SK-MEL-5 (cell line): ENCODE measurements at places on chromosomes 3 and 15.

- no peak for DNase-seq
These were observed 1.1 kb upstream of the SCAMP5 start for GRCh38 chr15:74994236-74994635.

DNA sequence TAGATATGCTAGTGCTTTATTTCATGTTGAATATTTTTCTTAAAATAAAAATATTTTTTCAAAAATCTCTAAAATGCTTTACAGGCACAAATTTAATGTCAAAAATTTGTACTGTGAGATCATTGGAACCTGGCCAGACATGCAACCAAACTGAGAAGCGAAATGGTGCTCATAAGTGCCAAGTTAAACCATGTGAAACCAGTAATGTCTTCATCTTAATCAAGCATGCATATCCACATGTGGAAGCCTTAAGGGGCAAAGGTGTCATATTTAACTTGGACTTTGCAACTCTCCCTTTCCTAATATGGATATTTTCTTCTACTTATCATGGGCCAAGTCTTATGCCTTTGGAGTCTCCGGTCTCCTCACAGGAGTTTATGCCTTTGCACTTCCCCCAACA, 208.9 kb upstream of the COL8A1 start:
- DNase-seq, result no peak

DNA sequence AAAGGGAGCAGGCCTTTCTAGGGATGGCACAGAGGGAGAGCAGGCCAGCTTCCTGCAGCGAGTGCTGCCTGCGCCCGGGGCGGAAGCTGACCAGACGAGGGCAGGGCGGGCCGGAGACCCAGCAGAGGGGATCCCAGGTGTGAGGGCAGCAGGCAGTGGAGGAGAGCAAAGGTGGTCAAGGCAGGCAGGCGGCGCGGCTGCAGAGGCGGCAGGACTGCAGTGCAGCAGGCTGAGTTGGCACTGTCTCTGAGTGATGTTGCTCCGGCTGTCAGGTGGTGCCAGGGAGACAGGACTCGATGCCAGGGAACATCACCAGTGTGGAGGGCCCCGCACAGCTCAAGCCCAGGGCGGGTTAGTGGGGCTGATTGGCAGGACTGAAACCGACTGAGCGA, 22.3 kb upstream of the PLXNA1 start:
- DNase-seq, result no peak

DNA sequence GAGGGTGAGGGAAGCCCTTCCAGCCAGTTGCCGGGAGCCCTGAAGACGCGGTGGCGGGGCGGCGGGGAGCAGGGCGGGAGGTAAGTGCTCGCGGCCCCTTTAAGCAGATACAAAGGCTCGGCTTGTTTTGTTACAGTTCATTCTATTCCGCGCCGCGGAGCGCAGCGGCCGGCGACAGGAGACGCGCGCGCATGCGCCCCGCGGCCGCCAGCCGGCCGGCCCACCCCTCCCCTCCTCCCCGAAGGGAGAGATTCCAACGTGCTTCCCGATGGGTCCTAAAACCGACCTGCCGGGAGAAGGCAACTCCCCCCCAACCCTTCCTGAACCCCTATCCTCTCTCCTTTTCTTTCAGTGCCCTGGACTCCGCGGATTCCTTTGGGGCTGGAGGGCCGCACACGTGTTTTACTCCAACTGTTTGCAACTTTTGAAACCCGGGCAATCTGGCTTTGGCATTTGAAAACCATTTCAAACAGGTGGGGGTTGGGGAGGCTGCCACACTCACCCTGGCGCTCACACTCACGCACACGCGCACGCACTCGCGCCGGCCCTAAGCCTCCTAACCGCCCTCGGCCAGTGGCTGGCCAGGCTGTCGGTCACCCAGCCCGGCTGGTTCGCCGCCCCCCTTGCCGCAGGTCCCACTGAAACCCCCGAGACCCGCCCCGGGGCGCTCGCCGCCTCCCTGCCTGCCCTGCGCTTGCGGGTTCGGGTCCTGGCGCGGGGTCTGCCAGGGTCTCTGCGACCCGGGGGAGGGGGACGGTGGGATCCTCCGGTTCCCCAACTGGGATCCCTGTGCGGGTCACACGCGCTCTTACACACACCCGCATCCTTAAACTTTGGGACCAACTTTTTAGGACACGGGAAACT, at the start of gene MAGI1:
Gene MAGI1, minus strand, starts transcription at position 193 of the 864 bp plus-strand sequence. CDS start 610 bp downstream, outside the sequence.
- peak; percentile 89 for DNase-seq

DNA sequence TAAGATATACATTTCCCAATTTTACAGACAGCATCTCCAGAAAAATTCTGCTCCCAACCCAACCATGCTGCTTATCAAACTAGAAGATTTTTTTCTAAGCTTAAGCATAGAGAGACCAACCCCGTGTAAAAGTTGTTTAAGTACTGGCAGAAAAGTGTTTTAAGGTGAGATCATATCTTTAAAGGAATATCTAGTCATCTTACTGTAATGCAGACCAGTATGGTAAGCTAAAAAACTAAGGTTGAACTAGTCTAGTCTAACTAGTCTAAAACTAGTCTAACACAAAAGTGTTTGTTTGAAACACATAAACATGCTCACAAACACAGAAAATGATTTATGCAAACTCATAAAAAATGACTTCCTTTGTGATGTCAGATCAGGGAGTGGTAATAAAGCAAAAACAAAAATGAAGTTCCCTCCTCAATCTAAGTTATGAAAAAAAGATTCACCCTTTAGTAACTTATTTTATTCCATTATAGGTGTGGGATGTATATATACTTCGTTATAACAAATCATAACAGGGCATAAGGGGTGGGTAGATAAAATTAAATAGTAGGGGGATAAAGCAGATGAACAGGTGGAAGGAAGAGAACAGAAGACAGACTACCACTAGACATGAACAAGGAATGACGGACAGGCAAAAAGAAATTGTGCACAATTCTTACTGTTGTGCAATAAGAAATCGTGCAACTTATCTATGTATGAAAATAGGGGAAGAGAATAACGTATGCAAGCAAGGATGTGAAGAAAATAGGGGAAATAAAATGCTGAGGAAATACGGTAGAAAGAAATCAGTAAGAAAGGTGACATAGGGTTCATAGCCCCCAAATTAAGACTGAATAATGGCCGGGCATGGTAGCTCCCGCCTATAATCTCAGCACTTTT, 10.0 kb downstream of the MYO5A start:
- no peak for DNase-seq

DNA sequence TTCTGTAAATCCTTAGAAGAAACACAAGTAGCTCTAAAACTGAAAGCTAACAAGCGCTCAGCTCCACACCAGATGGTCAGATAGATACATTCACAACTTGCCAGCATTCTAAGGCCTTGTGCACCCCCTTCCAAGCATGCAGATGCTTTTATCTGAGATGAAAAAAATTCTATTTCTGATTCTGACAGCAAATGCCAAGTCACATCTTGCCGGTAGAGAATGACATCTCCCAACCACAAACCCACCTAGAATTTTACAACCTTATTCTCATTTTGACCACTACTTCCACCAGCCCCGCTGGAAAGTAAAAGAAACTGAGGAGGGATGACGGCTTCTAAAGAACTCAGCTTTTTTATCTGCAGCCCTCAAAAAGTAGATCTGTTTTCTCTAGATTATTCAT, 57.7 kb downstream of the SUMF1 start:
- no peak for DNase-seq

DNA sequence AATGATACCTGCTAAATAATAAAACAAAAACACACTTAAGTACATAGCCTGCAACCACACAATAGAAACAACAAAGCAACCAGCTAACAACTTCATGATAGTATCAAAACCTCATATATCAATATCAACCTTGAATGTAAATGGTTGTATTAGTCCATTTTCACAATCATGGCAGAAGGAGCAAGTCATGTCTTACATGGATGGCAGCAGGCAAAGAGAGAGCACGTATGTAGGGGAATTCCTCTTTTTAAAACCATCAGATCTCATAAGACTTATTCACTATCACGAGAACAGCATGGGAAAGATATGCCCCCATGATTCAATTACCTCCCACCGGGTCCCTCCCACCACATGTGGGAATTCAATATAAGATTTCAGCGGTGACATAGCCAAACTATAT, 44.5 kb upstream of the PTX3 start:
- no peak for DNase-seq

DNA sequence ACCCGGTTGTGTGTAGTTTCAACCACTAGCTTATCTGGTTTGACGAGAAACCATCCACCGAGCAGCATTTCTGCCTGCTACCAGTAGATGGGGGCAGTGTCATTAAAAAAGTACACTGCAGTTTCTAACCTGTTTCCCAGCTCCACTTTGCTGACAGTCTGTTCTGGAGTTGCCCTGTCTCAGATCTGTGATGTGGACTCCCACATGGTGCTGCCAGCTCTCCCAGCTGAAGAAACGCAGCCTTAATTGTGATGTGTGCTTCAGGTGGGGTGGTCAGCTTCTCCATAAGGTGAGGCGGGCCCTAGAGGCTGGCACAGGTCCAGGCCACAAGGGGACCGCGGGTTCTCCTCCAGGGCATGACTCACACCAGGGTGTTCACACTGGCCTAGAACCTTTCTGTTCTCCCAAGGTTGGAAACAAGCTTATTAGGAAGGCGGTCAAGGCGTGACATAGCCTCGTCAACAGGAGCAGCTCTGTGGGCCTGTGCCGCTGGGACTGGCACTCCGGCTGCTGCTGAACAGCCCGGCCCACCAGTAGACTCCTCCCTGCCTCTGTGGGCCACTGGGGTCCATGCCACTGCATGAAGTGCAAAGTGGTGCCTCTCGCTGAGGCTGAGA, 2.9 kb upstream of the FAM43A start:
- DNase-seq, result peak; percentile 92

- no peak for DNase-seq
These were observed 4.2 kb upstream of the LRIG1 start for GRCh38 chr3:66504850-66505641.

- DNase-seq, result no peak
These were observed 50.3 kb upstream of the PLSCR5 start for GRCh38 chr3:146655333-146655996.

- no peak for DNase-seq
These were observed 223.9 kb downstream of the NR1D2 start for GRCh38 chr3:24168977-24169376.

- no peak for DNase-seq
These were observed 28.5 kb upstream of the SLC7A14 start for GRCh38 chr3:170614214-170614966.

DNA sequence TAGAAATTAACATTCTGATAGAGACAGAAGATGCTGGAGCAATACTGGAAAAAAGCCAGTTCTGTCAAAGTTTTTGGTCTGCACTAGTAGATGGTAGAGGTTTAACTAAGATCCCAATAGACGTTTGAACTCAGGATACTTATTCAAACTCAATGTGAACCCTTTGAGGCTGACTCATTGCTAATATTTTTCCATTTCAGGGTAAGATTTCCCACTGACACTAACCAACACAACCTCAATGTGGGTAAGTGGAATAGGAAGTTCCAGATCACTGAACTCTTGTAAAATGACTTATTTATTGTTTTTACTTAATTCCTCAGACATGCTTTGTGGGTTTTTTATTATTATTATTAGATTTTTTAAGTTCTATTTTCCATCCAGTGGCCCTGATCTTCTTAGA, 1024.8 kb downstream of the EPHA3 start:
- DNase-seq, result no peak

- no peak for DNase-seq
These were observed 6.5 kb downstream of the TOPAZ1 start for GRCh38 chr3:44248152-44248551.

- DNase-seq, result peak; percentile 61
These were observed 239.3 kb upstream of the ZNF717 start for GRCh38 chr3:76024640-76025039.

DNA sequence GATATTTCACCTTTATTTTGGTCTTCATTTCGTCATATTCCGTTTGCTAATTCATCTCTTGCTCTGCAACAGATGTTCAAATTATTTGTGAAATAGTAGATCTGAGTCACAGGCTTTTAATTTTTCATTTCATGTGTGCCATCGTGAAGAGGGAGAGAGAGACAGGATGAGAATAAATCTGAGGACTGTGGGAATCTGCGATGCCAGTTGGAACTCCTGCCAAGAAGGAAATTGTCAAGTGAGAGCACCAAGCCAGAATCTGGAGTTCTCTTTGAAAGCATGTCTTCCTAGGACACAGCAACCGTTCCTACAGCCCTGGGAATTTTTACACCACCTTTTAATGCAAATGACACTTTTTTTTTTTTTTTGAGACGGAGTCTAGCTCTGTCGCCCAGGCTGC, 48.8 kb downstream of the NSMCE3 start:
- no peak for DNase-seq

GRCh38 chr3:170907637-170908234, 701 bp downstream of the EIF5A2 start:
- peak; percentile 21 for DNase-seq

DNA sequence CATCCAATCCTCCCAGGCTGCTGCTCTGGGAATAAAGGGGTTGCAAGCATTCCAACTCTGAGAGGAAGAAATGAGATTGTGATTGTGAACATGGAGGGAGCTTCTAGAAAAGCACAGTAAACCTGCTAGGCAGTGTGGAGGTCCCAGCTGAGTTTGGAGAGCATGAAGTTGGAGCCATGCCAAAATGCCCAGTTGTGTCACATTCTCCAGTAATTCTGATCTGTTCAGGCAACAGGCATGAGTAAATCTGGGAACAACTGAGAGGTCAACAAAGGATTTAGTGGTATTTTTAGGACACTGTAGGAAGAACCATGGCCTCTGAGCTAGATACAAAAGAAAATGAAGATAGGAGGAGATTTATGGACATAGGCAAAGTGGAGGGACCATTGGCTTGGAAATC, 74.7 kb downstream of the CYP19A1 start:
- DNase-seq, result no peak

DNA sequence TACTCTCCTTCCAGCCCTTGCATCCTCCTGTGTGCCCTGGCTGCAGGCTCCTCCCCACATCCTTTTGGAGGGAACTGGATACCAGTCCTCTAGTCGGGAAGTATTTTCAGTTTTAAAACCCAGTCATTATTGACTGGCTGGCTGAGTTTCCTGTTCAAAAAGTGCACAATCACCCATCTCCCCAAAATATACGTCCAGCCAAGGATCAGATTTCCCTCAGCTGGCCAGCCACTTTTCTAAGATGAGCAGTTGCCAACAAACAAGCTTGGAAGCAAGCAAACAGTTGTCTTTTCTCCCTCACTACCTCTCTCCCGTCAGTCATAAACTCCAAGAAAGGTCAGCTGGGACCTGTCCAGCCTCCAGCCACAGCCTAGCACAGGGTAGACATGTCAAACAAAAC, 147.7 kb upstream of the GALNT15 start:
- DNase-seq, result no peak

DNA sequence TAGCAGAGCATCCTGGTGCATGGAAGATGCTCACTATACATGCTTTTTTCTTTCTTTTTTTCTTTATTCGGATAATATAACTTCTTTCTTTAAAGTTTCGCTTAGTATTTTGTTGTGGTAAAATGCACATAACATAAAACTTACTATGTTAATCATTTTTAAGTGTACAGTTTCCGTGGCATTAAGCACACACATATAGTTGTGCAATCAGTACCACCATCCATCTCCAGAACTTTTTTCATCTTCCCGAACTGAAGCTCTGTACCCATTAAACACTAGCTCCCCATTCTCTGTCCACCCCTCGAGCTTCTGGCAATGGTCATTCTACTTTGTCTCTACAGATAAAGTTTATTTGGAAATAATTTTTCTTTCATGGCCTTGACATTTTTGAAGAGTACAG, 1.0 kb upstream of the JAGN1 start:
- DNase-seq, result no peak
